ENCODE measurements at places on chromosomes 3 and 15. TPM values are rescaled to one million over a fixed set of nuclear protein-coding genes. Genes with fewer than 3 reads are reported as not detected.

Gene FRMD5
- total RNA-seq, result 0.28 TPM

Gene TRIM59
- total RNA-seq, result 31.4 TPM

Gene KY
- total RNA-seq, result not detected

Gene MINAR1
- total RNA-seq, result 0.35 TPM

Gene SCAANT1
- not detected for total RNA-seq

Gene PRKAR2A
- 61.5 TPM for total RNA-seq

Gene IL20RB
- 0.71 TPM for total RNA-seq

Gene ZDHHC3
- 41.8 TPM for total RNA-seq

Gene EIF4E3
- 24.1 TPM for total RNA-seq

Gene CPN2
- total RNA-seq, result not detected

Gene HTR3C
- not detected for total RNA-seq

Gene PYGO1
- total RNA-seq, result not detected

Gene ICE2
- total RNA-seq, result 59.5 TPM

Gene CYP8B1
- total RNA-seq, result not detected

Gene TNNC1
- 2.2 TPM for total RNA-seq

Gene RTP4
- 2.4 TPM for total RNA-seq

Gene P2RY1
- 0.18 TPM for total RNA-seq

Gene HTR3D
- total RNA-seq, result not detected

Gene TOPBP1
- total RNA-seq, result 72.6 TPM

Gene PLSCR5
- total RNA-seq, result not detected

Gene SLC28A1
- not detected for total RNA-seq

Gene GP9
- not detected for total RNA-seq

Gene GOLGA8K
- total RNA-seq, result 0.13 TPM

Gene KLHL6
- total RNA-seq, result 31.3 TPM

Gene IRAK2
- total RNA-seq, result 5.0 TPM

Gene KBTBD12
- not detected for total RNA-seq

Gene POPDC2
- 3.2 TPM for total RNA-seq

Gene TMEM207
- total RNA-seq, result not detected

Gene EFHB
- total RNA-seq, result 1.3 TPM

Gene PIGZ
- 0.49 TPM for total RNA-seq

Gene COL8A1
- total RNA-seq, result not detected

Gene CAMK2N2
- 0.77 TPM for total RNA-seq

Gene SPG11
- total RNA-seq, result 62.1 TPM

Gene PLCL2
- 22.2 TPM for total RNA-seq

Gene CD80
- 17.9 TPM for total RNA-seq

Gene C3orf80
- not detected for total RNA-seq

Gene FBXL2
- not detected for total RNA-seq

Gene MYO5C
- total RNA-seq, result 0.33 TPM

Gene GRAMD1C
- 0.47 TPM for total RNA-seq

Gene CD200R1L
- total RNA-seq, result not detected

Gene FMN1
- total RNA-seq, result 0.11 TPM

Gene SYNPR
- total RNA-seq, result not detected

Gene PCOLCE2
- total RNA-seq, result not detected

Gene MAP1A
- total RNA-seq, result 0.92 TPM

Gene ATP10A
- 24.0 TPM for total RNA-seq

Gene CSPG4
- total RNA-seq, result not detected
